DMS153 (cell line): ENCODE measurements at places on chromosomes 4 and X.

- DNase-seq = no peak
Observed at GRCh38 chrX:8851231-8851886, 50.2 kb upstream of the FAM9A start.

DNA sequence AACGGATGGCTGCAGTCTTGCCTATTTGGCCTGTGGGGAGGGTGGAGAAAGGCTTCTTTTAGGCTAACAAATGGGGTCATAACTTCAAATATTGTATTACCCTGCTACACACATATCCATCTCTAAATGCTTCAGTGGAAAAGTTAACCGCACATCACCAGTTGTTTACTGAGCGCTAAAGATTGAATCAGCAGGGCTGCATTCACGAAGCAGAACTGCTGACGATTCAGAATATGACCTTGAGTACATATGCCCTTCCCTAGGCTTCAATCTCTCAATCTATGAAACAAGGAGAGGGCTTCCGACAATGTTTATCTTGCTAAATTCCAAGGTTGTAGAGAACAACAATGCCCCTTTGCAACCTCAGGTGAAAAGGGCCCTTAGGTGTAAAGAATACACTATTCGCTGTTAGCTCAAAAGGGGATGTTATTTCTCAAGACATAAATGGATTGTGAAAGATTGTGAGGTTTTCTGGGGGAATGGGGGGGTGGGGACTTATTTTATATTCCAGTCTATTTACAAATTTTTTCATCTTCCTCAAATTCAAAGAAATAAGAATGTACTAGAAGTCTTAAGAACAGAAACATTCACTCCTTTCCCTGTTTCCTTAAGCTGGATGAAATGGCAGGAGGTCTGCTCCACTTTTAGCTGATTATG, 2.6 kb upstream of the ATP6AP2 start:
- DNase-seq = peak; percentile 8

DNA sequence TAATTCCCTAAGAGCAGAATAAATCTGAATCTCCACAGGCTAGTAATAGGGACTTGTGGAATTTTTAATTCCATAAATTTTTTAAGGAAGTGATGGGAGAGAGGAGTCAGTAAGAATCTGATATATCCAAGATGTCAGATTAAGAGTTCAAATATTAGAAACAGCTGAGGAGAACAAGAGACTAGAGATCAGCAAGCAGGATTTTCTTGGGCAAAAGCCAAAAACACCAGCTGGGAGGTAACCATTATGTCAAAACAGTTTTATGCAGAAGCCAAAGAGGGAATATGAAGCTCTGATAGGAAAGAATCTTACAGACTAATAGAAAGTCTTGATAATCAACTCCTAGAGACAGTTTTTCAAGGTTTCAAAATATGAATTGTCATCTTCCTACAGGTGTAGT, 72.2 kb upstream of the RBPJ start:
- DNase-seq = no peak

- no peak for DNase-seq
Observed at GRCh38 chrX:15672881-15673280, 8.3 kb upstream of the CLTRN start.

- peak; percentile 47 for DNase-seq
Observed at GRCh38 chr4:139872274-139872673, 206.7 kb downstream of the MGST2 start.

GRCh38 chr4:10741961-10742699, 57.6 kb upstream of the CLNK start:
- DNase-seq = no peak

DNA sequence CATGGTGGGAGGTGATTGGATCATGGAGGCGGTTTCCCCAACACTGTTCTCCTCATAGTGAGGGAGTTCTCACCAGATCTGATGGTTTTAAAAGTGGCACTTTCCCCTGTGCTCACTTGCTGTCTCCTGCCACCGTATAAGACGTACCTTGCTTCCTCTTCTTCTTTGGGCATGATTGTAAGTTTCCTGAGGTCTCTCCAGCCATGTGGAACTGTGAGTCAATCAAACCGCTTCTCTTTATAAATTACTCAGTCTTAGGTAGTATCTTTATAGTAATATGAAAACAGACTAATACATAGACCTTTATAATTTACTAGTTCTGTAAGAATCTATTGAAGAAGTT, 82.5 kb upstream of the PITX2 start:
- DNase-seq = no peak

DNA sequence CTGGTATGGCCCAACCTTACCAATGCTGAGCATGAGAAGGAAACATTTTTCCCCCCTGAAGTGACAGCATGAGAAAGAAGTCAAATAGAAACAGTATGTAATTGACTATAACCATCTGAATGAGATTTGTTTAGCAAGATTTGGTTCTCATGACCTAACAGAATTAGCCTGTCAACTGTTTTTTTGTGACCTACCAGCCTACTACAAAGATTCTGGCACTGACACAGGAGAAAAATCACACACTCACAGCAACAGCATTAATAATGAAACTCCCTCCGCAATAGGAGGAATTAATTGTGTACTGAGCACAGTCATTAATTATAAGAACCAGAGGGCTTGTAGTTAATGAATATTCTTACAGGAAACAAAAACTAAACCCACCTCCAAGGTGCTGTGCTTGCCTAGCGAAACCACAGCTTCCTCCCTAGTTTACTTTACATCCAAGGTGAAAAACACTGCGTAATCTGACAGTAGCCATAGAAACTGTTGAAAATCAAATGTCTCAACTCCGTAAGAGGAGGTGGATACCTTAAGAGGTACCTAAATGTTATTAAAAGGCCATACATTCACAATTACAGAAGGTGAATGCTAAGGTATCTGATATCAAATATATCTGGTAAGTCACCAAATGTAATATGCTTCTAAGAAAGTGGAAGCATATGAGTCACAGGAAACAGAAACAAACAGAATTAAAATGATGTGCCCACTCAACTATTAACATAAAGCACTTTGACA, 34.9 kb downstream of the MMRN1 start:
- no peak for DNase-seq

DNA sequence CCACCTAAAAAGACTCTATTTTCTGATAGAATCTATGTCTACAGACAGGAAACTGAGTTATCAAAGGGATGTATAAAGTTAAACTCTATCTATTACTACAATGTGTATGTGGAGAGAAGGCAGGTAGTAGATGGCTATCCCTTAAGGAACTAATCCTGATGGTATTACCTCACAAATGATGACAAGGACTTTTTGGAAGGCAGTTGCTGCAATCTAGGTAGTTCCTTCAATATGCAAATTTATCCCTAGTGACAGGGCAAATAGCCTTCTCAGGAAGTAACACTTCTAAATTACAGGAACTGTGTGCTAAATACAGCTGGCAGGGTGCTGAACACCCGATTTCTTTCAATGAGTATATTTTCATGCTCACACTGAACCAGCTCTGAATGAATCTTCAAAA, 177.4 kb downstream of the COL25A1 start:
- no peak for DNase-seq

DNA sequence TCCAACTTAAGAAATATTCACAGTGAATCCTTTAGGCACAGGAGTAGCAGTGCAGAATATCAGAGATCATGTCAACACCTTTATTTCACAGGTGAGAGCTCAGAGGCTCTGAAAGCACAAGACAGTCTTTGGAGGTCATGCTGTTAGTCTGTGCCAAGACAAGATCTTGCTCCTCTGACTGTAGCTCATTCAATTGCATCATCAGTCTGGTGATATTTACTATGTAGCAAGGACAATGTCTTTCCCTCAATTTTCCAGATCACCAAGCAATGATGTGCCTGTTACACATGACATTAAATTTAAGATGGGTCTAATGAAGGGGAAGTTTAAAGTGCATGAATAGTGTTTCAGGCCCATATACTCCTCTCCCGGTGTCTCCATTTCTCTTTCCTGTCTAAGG, 277.5 kb downstream of the IL15 start:
- DNase-seq = no peak
